NCI-H345 (cell line): ENCODE measurements at places on chromosomes 1 and 21.
A peak's percentile ranks its signal among the peaks of the same experiment; 100 is the strongest.

- no peak for DNase-seq
These were observed 35.1 kb downstream of the SLC2A1 start for GRCh38 chr1:42923367-42924081.

GRCh38 chr1:14631421-14631820 is 32.9 kb downstream of the KAZN start:
- no peak for DNase-seq

DNA sequence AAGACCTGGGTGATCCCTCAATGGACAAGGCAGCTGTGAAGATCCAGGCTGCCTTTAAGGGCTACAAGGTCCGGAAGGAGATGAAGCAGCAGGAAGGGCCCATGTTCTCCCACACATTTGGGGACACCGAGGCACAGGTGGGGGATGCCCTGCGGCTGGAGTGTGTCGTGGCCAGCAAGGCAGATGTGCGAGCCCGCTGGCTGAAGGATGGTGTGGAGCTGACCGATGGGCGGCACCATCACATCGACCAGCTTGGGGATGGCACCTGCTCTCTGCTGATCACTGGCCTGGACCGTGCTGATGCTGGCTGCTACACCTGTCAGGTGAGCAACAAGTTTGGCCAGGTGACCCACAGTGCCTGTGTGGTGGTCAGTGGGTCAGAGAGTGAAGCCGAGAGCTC is 85.2 kb downstream of the TRIM11 start:
- DNase-seq = no peak

- DNase-seq = no peak
These were observed 20.4 kb upstream of the C1orf105 start for GRCh38 chr1:172399756-172400721.

DNA sequence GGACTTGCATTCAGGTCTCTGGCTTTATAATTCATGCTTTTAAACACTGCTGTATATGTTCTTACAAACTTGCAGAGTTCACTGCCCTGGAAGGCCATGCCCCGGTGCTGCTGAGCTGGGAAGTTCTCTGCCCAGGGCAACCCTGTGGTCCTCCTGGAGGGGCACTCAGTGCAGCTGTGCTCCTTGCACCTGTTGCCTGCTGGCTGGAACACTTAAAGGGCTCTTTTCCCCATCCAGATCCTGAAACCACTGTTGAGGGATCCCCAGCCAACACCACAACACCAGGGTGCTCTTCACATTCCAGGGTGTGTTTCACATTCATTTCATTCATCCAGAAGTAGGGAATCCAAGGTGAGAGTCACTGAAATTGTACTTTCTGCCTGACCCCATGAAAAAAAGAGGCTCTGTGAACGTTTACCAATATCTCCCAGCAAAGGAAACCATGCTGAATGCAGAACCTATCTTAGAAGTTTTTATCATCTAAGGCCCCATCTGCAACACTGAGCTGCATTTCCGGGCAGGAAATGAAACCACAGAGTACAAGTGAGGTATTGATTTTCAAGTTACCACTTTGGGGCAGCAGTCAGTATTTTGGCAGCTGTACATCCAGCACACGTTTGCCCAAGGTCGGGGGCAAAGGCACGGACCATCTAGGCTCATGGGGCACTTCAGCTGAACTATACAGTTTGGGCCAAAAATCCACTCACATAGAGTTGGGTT is 16.4 kb upstream of the KIAA0040 start:
- no peak for DNase-seq

DNA sequence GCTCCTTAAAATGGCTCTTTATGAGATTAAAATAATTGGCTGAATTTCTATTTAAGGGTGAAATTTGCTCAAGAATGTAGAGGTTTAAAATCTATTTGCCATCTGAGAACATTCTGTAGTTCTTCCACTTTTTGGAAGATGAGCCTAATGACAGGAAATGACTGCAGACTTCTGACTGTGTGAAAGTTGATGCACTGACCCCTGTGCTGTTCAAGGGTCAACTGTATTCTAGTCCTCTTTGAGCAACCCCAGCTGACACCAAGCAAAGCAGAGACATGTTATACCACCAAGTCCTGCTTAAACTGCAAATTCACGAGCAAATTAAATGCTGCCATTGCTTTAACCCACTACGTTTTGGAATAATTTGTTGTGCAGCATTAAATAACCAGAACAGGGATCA is 26.6 kb downstream of the DDAH1 start:
- DNase-seq = no peak

DNA sequence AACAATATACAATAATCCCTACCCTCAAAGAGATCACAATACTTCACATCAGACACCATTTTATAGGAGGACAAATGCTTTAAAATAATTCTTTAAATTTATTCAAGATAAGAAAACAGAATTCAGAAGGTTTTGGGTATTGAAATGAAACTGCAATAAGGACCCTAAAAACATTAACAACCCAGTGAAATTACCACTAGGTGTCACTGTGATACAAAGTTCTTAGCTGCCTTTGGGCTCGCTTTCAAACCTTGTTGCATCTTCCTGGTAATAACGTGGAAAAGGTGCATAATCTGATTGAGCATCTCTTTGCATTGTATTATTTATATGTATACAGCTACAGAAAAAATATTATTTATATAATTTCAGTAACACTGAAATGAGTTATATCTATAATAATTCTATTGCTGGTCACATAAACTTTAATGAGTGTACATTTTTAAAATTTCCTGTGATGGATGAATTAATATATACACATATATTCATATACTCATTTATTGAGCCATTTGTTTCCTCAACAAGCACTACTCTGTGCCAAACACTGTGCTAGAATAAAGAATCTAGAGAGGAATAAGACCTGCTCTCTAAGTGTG is 185.2 kb downstream of the FAF1 start:
- peak; percentile 75 for DNase-seq
